ENCODE measurements at places on chromosomes 5 and 9.
A peak's percentile ranks its signal among the peaks of the same experiment; 100 is the strongest.

DNA sequence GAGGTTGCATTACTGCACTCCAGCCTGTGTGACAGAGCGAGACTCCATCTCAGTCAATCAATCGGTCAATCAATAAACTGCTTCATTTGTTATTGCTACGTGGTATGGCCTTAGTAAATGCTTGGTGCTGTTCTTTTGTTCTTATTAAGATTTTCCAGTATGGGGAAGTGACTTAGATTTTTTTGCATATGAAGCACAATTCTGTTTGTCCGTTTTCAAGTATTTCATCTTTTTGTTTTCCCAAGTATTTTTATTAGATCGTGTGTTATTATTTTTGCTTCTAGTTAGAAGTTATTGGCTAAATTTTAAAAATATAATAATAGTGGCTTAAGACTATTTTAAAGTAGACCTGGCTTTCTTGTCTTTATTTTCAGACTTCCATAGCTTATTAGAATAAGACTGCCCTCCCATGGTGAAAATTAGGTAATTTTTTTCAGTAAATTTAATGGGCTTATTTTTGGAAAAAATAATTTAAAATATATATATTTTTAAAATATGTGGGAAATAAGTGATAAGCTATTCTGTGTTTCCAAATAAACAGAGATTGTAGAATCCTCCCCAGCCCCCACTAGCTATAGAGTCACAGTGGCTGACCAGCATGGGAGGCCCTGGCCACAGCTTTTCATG lies 14.7 kb upstream of the OMD start:
- peak; percentile 12 for DNase-seq

DNA sequence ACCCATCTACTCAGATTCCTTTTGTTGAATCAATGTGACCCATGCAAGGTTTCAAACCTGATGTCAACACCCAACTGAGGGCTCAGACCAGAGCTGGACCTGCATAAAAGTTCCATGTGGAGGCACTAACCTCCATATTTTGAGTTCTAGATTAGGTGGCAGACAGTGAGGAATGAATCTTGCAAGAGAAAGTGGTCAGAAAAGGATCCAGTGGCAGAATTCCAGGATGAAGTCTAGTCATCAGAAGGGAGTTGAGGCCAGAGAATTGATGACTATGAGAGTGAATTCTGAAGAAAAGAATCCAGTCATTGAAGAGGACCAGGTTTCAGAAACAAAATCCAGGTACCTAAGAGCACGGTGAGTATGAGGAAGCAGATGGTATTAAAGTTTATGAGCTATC lies 205.1 kb upstream of the RGMB start:
- DNase-seq: no peak

- no peak for DNase-seq
These were observed 56.6 kb downstream of the TEK start for GRCh38 chr9:27165670-27166069.

DNA sequence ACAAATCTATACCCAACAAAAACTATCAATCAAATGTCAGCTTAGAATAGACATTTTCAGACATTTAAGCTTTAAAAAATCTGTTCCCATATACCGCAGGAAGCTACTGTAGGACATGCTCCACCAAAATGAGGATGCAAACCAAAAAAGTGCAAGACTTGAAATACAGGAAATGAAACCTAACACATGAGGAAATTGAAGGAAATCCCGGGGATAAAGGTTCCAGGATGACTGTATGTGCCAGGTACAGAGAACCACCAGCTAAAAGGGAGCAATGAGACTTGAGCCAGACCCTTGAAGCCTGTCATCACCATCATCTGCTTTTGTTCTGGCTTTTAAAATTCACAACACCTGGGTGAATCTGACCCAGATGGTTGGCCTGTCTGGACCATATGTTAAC lies 21.4 kb downstream of the DIAPH1 start:
- DNase-seq: peak; percentile 88

All from MV-4-11 (cell line).